ENCODE measurements at places on chromosomes 2 and 18. TPM values are rescaled to one million over a fixed set of nuclear protein-coding genes. Genes with fewer than 3 reads are reported as not detected.

Gene SIGLEC15
- total RNA-seq: not detected

Gene NGEF
- total RNA-seq: 1.5 TPM

Gene SERPINB4
- not detected for total RNA-seq

Gene STRADB
- total RNA-seq: 20.5 TPM

Gene STK11IP
- total RNA-seq: 26.1 TPM
